ENCODE measurements at places on chromosomes 6 and 20. TPM values are rescaled to one million over a fixed set of nuclear protein-coding genes. Genes with fewer than 3 reads are reported as not detected.

The RSPO4 gene
- total RNA-seq, result 10.9 TPM

DNA sequence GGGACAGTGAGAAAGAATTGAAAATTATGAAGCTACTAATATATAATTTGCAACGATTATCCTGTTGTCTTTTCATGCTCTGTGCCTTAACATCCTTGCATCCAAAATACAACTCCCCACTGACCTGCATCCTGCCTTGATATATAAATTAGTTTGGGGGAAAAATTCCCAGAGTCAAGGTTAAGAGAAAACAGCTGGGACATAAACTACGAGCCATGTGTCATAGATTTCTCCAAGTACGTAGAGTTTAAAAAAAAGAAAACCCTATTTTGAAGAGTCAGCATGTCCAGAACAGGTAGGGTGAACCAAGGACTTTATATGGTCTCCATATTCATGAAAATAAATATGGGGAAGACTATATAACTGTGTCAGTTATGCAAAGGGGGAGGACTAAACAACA lies 123.8 kb upstream of the MARCKS start:
- DNase-seq, result no peak

GRCh38 chr6:111573892-111574797 lies 31.5 kb downstream of the TRAF3IP2 start:
- no peak for DNase-seq

The PEX3 gene
- total RNA-seq, result 18.8 TPM

The TULP1 gene
- total RNA-seq, result not detected

The SPATS1 gene
- not detected for total RNA-seq

DNA sequence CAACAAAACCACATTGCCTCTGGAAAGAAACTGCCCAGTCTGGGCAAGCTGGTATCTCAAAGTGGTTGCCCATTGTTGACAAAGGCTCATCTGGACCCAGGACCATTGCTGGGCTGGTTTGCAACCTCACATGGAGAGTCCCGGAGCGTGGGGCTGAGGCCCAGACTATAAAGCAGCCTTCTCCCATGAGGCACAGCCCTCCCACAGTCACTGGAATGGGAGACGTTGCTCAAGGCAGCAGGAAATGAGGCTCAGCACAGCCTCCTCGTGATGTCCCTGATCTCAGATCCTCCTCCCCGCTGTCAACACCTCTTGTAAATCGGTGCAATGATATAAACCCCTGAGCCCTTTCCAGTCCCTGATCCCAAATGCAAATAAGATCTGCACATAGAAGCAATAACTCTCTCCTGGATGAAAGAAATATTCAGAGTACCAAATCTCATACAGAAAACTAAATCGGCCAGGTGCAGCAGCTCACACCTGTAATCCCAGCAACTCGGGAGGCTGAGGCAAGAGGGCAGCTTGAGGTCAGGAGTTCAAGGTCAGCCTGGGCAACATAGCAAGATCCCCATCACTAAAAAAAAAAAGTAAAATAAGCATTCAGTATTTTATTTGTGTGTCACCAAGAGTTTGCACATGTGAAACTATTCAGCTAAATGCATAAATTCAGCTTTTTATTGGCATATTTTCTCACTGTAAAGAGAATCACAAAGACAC lies 103.0 kb upstream of the RREB1 start:
- DNase-seq, result no peak

GRCh38 chr6:44128020-44128917 lies 915 bp downstream of the TMEM63B start:
- DNase-seq, result peak; percentile 76

The UFL1 gene
- 23.0 TPM for total RNA-seq

DNA sequence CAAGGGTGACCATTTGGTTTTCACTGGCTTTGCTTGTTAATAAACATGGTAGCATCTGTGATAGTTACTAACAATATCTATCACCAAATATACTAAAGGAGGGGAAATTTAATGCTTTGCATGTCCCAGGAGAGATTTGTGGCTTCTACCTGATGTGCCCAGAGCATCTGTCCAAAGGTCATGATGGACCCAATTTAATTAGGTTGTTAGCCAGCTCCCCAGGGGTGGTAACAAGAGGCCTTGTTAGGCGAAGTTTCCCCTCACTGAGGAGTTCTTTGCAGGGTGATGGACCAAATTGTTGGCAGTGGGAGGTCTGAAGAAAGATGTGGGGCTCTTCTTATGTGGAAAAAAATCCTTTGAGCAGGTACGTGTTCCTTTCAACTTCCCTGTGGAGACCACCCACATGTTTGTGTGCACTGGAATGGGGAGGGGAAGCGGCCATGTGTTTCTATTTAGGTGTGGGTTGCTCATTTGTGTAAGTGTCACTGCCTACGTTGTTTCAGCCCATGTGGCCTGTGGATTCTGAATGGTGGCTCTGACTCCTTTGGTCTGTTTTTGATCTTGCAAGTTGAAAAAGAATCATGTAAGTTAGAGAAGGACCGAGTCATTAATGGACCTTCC lies 137.6 kb downstream of the CLIC5 start:
- no peak for DNase-seq

- DNase-seq, result no peak
Measured at GRCh38 chr6:34810936-34811632, 19.2 kb downstream of the BLTP3A start.

The TTLL9 gene
- 0.49 TPM for total RNA-seq

DNA sequence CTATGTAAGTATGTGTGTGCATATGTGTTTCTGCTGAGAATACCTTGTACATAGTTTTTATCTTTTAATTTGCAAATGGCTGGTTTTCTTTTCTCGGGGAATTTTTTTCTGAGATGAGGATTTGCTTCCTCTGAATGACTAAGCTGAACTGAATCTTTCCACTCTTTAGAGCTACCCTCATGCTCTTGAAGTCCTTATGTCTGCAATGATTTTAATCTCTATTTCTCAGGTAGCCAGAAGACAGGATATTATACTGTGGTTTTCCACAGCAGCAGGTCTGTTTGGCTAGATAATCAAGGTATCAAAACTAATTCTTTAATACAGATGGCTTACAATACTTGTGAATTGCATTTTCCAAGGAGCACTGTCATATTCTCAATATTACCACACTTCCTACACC lies 114.7 kb downstream of the PLCB1 start:
- DNase-seq, result no peak

GRCh38 chr6:11609324-11610071 lies 71.9 kb downstream of the TMEM170B start:
- DNase-seq, result no peak

GRCh38 chr6:3987576-3987975 lies 91.4 kb downstream of the FAM217A start:
- no peak for DNase-seq

DNA sequence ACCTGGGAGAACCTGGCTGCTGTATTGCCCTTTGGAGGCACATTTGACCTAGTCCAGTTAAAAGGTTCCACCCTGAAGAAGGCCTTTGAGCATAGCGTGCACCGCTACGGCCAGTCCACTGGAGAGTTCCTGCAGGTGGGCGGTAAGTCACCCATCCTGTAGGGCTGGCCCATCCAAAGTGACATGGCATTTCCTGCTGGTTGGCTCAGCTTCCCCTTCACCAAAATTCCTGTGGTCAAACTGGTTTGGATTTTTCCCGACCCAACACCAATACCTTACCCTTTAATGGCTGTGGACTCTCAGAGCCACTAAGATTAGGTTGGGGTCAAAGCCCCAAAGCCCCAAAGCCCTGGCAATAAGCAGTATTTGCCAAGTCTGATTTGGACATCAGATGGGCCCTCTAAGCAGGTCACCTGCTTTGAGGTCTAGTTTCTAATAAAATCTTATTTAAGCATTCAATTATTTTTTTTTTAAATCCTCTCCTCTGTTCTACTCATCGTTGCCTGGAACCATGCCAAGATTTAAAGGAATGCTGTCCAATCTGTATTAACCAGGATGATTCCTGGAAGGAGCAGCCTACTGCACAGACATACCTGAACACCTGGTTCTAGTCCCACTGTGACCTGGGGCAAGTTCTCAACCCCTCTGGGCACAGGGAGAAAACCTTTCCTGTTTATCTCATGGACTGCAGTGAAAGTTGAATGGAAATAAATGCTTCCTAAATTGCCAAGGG lies 40.8 kb downstream of the NT5E start:
- no peak for DNase-seq

The THBS2 gene
- 23.7 TPM for total RNA-seq

DNA sequence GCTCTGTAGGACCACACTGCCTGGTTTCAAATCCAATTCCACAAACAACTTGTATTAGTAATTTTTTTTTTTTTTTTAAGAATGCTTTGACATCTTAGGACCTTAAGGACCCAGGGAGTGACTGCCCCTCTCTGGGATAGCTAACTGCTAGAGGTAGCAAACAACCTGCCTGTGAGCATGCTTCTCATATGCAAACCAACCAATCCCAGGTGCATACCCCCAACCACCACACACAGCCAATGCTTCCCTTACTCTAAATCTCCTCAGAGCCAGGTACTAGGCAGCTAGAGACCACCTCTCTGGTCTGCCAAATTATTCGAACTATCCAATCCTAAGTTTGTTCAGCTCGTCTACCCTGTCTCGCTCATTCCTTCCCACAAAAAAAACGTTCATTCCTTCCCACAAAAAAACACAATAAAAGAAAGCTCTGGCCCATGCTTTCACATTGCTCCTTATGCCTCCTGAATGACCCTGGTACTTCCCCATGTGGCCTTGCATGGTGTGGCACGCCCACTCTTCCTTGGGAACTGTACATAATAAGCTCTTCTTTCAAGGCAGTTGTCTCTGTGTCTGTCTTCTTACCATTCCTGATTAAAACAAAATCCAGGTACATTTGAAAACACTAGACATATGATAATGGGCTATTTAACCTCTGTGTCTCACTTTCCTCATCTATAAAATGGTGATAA lies 6.4 kb downstream of the SERAC1 start:
- no peak for DNase-seq

GRCh38 chr20:57948180-57948955 lies 238.6 kb upstream of the PMEPA1 start:
- no peak for DNase-seq

DNA sequence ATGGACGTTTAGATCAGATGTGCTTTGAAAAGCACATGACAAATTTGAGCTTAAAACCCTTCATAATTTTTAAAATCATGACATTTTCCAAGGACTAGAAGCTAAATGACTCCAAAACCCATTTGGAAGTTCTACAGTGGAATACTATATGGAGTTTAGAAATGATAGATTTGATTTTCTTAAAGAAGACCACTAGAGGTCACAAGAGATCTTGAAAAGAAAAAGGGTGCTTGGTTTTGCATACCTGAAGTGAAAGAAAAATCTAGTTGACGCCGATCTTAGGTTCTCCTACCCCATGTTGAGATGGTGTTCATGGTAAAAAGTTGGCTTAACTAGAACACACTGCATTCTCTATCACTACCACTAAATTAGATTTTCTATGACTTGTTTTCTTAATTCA lies 31.5 kb downstream of the CFAP61 start:
- DNase-seq, result no peak

GRCh38 chr6:136474241-136474640 lies 76.0 kb downstream of the MAP7 start:
- no peak for DNase-seq

The SEMG1 gene
- total RNA-seq, result not detected

The SPEF1 gene
- total RNA-seq, result 0.46 TPM

DNA sequence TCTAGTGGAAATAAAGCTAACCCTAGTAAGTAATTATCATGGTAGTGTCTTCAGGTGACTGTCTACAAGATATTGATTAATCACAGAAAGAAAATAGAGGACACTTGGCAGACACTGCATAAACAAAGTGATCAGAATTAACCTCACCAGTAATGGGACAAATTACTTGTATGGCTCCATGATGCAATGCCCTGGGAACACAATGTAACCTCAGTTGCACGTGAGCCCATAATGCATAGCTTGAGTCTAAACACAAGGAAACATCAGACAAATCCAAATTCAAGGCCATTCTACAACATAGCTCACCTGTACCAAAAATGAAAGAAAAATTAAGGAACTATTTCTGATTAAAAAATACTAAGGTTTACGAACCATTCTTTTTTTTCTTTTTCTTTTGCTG lies 92.4 kb upstream of the SSTR4 start:
- no peak for DNase-seq

DNA sequence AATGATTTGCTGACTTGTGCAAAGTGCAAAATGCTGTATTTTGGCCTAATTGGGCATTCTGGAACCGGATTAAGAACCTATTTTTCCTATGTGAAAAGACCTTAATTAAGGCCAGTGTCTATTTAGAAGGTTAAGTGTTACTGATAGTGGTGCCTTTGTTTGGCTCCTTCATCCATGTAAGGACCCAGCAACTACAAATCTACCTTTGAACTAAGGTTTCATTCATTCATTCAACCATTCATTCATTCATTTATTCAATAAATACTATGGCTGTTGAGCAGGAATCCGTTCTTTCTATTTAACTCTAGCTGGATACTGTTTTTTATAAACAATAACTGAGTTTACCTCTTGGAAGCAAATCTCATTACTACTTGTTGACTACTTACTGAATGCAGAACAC lies 33.6 kb downstream of the MAPK14 start:
- no peak for DNase-seq

GRCh38 chr6:158559895-158560835 lies at the start of gene TMEM181:
TMEM181 (plus strand) TSS chr6:158560091; CDS start chr6:158560225, 134 bp downstream.
- peak; percentile 95 for DNase-seq

DNA sequence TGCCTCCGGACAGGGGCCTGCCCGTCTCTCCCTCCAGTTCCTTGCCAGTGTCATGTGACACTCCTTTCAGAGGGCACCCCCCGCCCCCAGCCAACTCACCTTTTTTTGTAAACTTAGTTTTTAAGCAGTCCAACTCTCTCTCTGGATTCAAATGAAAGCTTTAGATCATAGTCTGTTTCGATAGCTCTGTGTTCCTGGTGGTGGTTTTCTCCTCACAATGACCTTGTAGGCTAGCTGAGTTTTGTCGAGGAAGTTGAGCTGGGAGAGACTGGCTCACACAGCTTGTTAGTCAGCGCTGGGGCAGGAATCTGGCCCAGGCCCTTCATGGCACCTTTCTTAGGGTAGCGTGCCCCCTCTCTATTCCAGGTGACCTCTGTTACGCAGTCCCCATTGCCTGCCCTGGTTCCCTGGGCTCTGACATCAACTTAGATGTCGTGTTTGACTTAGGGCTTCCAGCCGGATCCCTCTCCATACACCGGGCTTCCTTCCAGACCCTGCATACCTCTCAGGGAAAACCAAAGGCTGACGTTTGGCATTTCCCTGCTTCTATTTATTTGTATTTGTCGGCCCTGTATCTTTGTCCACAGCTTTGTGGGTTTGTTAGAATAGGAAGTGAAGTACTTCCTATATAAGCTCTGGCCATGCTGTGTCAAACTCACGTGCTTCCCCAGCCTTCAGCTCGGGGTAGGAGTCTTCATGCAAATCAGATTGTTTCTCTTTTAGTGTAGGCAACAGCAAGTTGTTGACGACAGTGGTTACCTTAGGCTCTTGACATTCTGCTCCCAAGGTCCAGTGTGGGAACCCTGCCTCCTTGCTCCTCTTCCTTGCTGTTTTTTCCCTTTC lies 12.7 kb downstream of the IGF2R start:
- no peak for DNase-seq

DNA sequence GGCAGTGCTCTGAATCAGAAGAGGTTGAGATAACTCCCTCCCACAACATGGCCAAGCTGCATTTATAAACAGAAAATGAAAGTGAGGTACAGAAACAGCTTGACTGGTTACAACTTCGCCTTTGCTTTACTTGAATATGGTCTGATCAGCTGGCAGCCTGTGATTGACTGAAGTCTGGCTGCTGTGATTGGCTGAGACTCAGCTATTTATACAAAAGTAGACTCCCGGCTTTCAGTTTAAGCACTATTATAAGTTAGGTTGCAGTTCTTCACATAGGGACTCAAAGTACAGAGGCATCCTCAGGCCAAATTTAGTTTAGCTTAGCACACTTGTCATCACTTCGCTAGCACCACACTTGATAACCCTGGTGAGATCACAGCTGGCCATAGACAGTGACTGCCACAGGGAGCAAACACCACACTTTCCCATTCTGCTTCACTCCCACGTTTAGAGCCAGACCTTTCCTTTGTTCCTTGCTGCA lies 362.6 kb downstream of the EPM2A start:
- DNase-seq, result no peak

Data from upper lobe of right lung (tissue), 1 donor.